HS-5 (cell line): ENCODE measurements at places on chromosomes 2 and 18.
A peak's percentile ranks its signal among the peaks of the same experiment; 100 is the strongest.

GRCh38 chr2:152825834-152826233, 107.4 kb downstream of the ARL6IP6 start:
- DNase-seq = peak; percentile 30

DNA sequence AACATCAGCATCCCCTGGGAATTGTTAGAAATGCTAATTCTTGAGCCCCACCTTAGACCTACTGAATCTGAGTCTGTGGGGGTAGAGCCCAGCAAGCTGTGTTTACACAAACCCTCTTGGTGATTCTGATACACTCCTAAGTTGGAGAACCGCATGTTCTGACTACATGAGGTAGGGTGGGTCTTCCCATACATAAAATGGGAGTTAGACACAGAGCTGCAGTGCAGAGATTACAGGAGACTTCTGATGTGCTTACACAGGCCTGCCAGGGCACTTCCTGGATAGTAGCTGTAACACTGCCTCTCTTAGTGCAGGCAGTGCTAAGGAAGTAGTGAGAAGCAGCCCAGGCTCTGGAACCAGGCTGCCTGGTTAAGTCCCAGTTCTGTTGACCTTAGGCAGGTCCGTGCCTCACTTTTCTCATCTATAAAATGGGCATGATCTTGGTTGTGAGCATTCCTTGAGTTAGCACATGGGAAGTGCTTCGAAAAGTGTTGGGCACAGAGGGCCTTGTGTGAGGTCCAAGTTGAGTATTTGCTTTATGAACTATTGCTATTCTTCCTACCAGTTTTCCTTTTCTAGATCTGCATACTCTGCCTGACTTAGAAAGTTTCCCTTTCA, 67.3 kb downstream of the GLI2 start:
- no peak for DNase-seq

- DNase-seq = no peak
These were observed 111.0 kb upstream of the RASGRP3 start for GRCh38 chr2:33365264-33365970.

DNA sequence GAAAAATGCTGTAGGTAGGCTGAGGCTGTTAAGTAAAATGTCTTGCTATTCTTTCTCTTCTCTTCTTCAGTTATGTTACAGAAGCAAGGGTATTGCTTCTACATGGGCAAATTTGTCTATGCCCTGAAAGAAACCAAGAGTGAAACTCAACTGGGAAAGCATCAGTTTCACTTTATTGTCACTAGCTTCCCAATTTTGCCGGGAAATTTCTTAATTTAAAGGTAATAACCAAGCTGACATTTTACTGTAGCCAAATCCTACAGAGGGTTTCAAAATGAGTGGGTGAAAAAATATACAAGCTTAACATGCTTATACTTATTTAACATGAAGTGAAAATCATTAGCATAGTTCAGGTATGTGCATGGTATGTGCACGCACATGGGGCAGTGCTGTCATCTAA, 3.2 kb downstream of the TANK start:
- DNase-seq = no peak

- DNase-seq = no peak
These were observed 79.6 kb downstream of the LBH start for GRCh38 chr2:30310955-30311354.

DNA sequence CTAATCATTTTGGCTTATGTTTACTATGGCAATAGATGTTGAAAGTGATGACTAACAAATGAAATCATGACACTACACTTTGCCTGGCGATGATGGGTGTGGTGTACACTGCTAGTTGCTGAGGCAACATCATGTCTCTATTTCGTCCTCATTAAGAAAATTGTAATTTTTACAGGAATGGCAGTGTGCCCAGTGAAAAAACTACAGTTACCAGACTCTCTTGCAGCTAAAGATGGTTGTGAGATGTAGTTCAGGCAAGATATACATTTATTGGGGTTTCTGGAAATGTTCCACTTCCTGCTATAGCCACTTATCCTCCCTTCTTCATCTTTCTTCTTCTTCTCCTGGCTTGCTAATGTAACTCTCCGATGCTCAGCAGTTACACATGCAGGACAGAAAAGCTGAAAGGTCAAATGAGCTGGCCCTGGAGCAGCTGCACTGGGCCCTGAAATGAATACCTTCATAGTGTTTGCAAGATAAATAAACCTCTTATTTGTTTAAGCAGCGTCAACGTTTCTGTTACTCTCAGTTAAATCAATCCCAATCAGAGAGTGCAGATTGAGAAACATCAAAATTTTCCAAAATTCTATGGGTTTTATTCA, 46.0 kb downstream of the SOCS6 start:
- DNase-seq = no peak

DNA sequence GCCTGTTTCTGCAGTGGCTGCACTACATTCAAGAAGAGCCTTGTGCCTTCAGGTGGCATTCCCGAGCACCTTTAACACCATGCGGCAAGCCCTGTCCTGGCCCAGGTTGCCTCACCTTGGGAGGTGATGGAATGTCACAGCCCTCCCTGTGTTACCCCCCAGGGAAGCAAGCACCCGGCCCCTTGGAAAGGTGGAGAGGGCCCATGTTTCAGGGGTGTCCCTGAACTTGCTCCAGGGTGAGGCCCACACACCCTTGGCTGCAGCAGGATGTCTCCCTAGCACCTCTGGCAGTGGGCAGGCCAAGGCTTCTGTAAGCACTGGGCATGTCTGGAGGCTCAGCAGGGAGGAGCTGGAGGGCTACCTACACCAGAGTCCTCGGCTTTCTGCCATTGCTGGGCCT, 29.3 kb upstream of the ACAA2 start:
- no peak for DNase-seq

- DNase-seq = no peak
These were observed 109.1 kb upstream of the GLI2 start for GRCh38 chr2:120626566-120626965.

DNA sequence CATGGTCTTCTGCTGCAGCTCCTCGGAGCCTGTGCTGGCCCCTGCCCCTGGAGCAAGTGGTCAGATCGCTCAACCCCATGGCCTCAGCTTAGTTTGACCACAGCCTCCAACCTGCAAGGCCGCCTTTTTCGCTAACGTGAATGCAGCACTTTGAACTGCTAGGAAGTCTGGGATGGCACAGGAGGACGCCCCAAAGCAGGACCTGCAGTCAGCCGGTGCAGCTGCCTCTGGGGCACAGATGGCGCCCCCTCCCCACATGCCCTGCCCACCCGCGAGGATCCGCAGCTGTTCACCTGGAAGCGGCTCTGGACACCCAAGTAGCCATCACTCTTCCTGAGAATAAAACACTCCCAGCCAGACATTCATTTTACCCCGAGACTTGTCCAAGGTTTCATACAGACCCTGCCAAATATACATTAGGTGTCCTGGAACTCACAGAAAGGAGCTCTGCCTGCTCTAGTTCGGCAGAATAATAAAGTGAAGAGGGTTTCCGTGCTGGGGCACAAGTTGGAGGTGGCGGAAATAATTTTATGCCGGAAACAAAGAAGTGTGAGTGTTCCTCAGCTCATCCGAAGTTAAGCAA, 510.1 kb downstream of the EIPR1 start:
- no peak for DNase-seq

DNA sequence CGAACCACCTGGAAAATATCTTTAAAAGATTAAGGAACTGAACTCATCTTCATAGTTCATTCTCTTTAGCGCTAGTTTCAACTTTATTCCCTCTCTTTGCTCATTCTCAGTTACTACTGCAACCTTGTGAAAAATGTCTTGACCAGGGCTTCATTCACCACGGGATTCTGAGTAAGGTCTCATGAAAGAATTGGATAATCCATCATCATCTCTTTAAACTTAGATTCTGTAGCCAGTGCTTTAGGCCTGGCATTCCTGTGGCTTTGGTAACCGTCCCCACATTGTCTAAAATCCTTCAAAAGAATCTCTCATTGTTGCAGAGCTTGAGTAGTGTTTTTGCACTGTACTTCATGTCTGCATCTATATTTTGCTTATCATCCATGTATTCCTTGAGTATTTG, 229.5 kb downstream of the ETAA1 start:
- peak; percentile 20 for DNase-seq

- DNase-seq = no peak
These were observed 360.9 kb downstream of the XIRP2 start for GRCh38 chr2:167249197-167249596.

DNA sequence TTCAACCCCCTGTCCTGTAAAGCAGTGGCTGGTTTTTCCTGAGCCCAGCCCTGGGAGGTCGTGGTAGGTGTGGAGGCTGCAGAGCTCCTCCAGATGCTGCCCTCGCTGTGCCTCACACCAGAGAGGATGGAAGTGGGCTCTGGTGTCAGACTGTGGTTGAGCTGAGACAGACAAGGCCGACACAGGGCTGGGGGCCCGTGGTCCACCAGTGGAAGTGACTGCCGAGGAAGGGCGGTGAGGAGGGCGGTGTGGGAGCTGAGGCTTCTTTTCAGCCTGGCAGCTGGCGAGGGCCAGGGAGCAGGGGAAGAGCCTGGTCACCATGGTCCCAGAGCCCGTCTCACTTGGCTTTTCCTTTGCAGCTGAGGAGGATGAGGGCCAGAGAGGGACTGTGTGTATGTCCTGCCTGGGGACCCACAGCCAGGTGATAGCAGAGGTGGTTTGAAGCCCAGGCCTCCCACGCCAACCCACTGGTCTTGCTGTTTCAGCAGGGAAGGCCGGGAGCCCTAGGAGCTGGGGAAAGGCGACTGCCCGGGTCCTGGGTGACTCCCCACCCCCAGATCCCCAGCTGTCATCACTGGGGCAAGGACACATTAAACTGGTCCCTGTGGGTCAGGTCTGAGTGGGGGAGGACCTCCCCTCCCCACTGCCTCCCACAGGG, 8.5 kb downstream of the SFTPB start:
- no peak for DNase-seq

DNA sequence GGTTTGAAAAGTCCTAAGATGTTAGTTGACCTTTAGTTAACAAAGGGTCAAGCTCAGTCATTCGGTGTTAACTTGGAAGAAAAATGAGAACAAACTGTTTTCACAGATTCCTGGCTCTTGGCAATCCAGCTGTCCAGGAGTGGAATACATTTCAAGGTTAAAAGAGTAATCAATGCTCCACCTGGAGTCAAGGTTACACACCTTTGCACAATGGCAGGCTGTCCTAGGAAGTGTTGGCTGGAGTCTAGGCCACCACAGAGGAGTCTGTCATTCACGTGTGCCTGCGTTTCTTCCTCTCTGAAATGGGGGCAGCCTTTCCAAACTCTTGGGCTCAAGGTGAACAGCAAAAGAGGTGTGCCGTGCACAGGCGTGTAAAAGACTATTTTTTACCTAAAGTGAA, 6.3 kb upstream of the ID2 start:
- DNase-seq = no peak

GRCh38 chr2:38064801-38065501, 11.0 kb downstream of the CYP1B1 start:
- DNase-seq = no peak

- no peak for DNase-seq
These were observed 147.1 kb downstream of the NOL4 start for GRCh38 chr18:34077599-34077998.

- DNase-seq = no peak
These were observed 3.6 kb downstream of the UGT1A10 start for GRCh38 chr2:233639860-233640259.

- no peak for DNase-seq
These were observed 59.6 kb downstream of the CSRNP3 start for GRCh38 chr2:165529130-165529529.

GRCh38 chr18:24726727-24727492, 266.5 kb downstream of the HRH4 start:
- DNase-seq = no peak

- no peak for DNase-seq
These were observed at the start of gene HOXD9 for GRCh38 chr2:176122683-176123410. HOXD9 (plus strand) TSS chr2:176122719; CDS start chr2:176122769, 50 bp downstream.

DNA sequence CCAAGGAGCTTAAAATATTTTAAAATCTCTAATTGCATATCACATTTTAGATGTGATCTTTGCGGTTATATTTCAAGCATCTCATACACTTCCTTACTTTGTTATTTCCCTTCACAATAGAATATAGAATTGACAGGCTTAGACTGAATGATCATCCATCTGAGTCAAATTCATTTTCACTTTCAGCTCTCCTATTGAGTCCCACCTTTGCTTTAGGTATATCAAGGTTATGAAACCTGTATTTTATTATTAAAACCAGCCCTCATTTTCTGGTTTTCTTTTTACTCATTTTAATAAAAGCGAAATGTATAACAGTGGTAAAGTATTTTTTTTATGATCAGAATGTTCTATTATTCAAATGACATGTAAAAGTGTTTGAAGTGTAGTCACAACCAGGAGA, 162.9 kb upstream of the KYNU start:
- DNase-seq = no peak

DNA sequence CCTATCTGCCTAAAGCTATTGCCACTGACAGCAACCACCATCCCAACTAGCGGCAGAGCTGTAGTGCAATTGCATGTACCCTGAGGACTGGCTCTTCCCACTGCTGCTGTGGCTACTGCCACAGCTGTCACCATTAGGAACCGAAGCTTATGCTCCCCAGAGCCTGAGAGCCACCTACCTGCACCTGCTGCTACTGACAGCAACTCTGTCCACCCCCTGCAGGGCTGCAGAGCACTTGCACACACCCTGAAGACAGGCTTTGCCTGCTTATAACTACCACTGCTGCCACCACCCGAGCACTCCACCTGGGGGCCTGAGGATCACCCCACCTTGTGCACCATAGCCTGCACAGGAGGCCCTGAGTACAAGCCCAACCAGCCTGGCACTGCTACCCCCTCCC, 217.6 kb upstream of the FOSL2 start:
- no peak for DNase-seq

GRCh38 chr18:35024965-35025364, 16.2 kb upstream of the MAPRE2 start:
- peak; percentile 15 for DNase-seq

DNA sequence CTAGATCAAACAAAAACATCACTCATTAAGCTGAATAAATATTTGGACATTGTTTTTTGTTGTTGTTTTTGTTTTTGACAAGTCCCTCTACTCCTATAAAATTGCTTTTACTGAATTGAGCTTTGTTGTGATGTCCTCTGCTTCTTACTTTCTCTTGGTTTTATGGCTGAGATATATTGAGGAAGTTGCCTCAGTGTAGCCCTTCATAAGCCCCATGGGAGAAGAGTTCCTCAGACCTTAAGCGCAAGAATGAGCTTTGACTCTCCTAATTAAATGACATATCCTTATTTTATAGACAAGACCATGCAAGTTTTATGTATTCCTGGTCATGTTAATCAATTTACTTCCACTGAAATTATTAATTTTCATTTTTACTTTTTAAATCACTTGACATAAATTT, 54.9 kb downstream of the CERKL start:
- no peak for DNase-seq

- peak; percentile 69 for DNase-seq
These were observed 203.5 kb upstream of the TWIST2 start for GRCh38 chr2:238644095-238645081.

- no peak for DNase-seq
These were observed 373.1 kb upstream of the FANCL start for GRCh38 chr2:58614219-58614618.

DNA sequence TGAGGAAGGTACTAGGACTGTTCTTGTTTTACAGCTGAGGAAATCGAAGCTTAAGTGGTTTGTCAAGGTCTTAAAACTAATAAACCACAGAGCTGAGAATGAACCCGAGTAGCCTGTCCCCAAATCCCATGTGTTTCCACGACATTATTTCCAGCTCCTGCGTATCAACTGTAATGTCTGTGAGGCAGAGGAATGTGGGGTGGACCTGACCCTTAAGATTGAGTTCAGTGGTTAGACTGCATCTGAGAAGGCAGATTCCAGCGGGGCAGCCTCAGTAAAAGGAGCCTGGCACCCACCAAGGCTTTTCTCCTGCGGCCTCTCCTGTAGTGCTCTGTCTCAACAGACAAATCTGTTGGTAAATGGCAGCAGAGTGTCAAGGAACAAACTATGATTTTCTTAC, 81.9 kb upstream of the TMEM178A start:
- DNase-seq = no peak
